GM23248 (cell line): ENCODE measurements at places on chromosomes 4 and X. TPM values are rescaled to one million over a fixed set of nuclear protein-coding genes. Genes with fewer than 3 reads are reported as not detected.

GRCh38 chrX:17792826-17793225 is 55.5 kb downstream of the SCML1 start:
- no peak for DNase-seq

DNA sequence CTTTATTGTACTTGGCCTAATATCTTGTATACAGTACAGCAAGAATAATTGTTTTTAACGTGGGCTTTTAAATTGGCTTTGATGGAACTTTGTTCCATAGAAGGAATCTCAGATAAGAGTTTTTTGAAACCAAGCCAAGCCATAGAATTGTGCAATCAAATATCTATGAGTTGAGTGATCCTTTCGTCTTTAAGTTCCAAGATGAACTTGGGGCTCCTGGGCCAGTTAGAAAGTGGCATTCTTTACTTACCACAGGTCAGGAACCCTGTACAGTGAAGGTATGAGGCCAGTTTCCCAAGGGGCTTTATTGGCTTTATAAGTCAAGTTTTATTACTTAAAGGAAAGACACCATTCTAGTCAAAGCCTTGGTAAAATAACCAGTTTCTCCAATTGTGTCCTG is 2104.2 kb downstream of the PCDH7 start:
- DNase-seq = no peak

DNA sequence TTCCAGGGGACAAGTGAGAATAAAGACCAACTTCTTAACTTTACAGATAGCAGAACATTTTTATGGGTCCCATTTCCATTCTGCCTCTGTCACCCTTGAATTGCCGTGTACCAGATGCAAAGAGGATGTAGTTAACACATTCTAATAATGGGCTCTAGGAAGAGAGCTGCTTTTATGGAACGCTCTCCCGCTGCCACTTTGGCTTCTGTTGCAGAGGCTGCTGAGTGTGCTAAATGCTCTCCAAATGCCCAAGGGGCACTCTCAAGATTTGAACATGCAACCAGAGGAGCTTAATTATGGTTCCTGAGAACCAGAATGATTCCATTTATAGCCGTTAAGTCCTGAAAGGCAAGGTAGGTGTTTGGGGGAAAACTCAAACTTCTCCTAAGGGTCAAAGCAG is 28.1 kb upstream of the GPC3 start:
- DNase-seq = no peak

DNA sequence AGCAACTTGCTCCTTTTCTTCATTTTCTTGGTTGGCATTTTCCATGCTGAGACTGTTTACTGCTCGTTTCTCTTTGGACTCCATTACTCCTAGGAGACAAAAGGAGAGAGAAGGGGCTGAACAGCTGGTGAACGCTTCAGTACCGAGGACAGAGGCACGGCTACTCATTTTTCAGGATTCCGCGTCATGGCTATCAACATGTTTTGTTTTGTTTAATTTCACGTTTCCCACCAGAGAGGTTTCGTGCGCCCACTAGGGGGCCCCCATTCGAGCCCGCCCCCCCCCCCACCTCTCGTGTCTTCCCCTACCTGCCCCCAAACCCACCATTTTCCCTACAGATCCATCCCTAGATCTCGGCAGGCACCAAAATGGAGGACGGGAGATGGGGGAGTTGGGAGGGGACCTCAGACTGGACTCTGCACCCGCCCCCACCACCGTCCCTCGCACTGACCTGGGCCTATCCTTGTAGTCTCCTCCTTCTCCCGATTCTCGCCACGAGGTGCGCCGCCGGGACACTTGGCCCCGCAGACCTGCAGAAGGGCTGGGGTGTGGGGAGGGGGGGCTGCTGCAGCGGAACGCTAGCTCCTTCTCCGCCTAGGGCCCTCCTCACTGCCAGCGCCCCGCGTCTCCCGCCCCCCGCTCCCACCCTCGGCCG is 653 bp downstream of the BEX1 start:
- peak; percentile 60 for DNase-seq

- no peak for DNase-seq
Measured at GRCh38 chr4:751676-752075, 46.0 kb downstream of the PCGF3 start.

DNA sequence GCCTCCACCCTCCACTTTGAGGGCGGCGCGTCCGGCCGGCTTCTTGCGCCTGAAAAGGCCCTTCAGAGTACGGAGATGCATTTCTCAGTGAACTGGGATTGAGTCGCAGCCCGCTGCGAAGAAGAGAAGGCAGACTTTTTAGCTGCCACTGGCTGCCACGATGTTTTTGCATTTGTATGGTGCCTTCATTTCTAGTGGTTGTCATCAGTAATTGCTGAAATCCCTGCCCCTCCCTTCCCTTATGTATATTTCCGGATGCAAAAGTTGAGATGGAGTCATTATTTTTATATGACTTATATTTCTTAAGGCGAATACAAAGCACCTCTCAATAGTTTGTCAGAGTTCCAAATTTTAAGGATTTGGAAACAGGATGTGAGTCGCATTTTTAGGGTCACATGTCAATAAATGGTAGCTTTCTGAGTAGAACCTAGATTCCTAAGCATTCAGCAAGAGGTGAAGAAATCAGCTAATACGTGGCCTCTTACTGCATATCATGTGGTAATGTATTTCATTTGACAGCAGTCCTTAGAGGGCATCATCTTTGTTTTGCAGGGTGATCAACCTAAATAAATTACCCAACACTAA is 658 bp downstream of the ATP6AP2 start:
- peak; percentile 57 for DNase-seq

DNA sequence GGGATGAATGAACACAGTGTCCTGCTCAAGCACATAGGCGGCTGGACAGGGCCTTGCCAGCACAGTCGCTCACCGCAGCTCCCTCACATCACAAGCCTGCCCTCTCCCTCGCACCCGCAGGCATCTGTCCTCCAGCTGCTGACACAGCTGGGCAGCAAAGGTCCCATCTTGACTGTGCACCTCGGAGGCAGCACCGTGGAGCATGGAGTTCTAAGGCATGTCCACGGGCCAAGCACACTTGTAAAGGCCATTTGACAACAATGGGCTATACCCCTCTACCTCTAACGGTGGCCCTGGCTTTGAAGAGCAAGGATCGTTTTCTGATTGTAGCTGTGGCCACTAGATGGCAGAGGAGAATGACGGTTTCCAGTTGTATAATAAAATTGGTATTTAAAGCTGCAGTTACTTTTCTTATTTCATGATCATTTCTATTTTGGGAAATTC is 53.8 kb downstream of the APLN start:
- DNase-seq = peak; percentile 53

DNA sequence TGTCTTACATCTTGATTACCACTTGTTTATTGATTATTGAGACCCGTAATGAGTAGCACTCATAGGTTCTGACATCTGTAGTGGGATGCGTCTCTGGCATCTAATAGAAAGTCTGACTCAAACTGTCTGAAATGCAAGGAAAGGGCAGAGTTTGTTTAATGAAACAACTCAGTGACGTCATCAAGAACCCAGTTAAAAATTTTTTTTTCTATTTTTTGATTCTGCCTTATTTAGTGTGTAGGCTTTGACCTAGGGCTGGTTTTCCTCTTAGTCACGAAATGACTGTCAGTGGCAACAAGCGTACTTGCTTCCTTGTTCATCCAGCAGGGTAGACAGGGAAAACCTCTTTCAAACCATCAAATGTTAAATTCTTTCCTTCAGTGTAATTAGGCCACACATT is 3.1 kb upstream of the CDKL5 start:
- DNase-seq = peak; percentile 92

- DNase-seq = no peak
Measured at GRCh38 chr4:124386648-124387047, 325.9 kb downstream of the ANKRD50 start.

DNA sequence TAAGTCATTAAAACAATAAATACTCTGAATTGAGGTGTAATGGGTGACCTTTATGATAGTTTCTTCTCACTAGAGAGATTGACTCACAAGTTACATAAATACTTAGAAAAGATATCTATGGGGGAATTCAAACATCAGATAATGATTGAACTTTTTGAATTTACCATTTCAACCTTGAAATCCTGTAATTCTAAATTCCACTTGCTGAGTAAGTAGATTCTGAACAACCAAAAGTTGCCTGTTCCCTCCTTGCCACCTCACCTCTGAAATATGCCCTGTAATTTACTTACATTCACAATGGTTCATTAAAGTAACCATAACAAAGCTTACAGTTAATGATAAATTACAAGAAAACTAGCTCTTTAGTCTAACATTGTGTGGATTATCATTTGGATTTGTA is 43.3 kb upstream of the SLC39A8 start:
- DNase-seq = no peak

NEUROG2 gene
- not detected in 2 replicates for total RNA-seq

HSD17B13 gene
- total RNA-seq = not detected in 2 replicates

FAM53A gene
- 3.8 and 15.3 TPM in 2 replicates for total RNA-seq

ENPP6 gene
- not detected in 2 replicates for total RNA-seq

KIT gene
- 0.51 and 6.7 TPM in 2 replicates for total RNA-seq

RHOH gene
- total RNA-seq = not detected in 2 replicates

KLKB1 gene
- total RNA-seq = not detected in 2 replicates

IL13RA2 gene
- 9.4 and 11.5 TPM in 2 replicates for total RNA-seq
